ENCODE measurements at places on chromosomes 12 and 14.
A peak's percentile ranks its signal among the peaks of the same experiment; 100 is the strongest.

DNA sequence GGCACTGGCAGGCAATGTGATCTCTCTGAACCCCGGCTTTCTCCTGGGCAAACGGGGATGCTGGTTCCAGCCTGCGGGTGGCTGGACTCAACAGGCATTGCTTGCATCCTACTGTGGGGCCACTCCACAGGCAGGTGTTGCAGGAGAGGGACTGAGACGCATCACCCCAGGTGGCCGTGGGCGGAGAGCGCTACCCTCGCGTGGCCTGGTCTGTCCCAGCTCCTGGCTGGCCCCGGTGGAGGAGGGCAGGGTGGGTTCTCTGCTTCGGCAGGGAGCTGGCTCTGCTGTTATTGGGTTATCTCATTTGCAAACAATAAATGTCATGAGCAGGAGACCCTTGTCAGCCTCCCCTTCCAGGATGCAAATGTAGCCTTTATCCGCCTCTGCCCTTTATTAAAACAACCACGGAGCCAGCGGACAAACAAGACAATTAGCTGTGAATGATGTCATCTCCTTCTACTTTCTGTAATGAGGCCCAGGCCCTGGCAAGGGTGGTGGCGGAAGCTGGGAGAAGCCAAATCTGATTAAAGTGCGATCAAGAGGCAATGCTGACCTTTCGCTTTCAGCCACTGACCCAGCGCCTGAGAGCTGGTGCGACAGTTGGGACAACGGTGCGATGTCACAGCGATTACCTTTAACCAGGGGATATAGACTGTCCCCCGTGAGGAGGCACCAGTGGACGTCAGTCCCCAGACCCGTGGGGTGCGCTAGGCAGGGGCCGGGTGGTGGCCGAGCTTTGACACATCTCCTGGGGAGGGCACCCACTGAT lies 161.8 kb downstream of the KIF26A start:
- no peak for DNase-seq

DNA sequence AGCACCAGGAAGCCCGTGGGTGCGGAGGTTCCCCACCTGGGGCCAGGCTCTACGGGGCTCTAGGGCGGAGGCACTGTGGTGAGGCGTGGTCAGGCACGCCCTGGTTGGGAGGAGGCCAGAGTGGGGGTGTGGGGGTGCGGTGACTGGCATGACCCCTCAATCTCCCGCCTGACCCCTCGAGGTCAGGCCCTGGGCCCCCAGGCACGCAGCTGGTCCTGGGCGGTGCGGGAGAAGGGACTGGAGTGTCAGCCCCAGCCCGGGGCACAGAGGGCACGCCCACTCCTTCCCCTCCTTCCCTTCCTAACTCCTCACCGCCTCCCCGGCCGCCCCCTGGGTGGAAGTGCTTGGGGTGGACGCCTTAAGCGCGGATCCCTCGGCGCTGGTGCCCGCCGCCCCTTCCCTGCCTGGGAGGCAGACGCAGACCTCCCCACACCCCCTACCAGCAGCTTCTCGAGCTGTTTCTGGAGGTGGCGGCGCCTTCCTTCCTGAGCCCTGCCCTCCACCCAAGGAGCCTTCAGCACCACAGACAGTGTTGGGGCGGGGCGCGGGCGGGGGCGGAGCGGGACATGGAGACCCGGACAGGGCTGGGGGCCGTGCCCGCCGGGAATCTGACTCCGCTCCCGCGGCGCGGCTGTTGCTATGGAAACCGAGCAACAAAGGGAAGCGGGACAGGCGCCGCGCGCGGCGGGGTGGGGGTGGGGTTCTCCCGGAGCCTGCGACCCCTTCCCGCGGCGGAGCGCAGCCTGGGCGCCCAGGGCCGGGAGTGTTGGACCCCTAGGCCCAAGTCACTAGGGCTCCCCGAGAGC lies 741 bp upstream of the CRIP2 start:
- peak; percentile 82 for DNase-seq

DNA sequence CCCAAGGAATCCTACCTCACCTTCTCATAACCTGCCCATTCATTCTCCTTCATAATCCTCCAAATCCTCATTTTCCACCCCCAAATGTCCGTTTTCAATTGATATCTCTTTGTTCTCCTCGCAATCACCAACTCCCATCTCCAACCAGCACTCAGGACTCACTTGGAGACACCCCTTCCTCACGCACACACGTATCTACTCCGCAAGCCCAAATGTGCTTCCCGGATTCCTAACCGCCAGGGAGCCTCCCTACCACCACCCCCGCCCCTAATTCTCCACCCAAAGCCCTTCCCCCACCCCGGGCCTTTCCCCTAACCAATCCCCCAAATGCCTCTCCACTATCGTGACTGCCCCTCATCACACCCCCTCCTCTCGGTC lies 304 bp downstream of the KCTD10 start:
- DNase-seq = no peak

- no peak for DNase-seq
Observed at GRCh38 chr12:3119756-3120601, 42.8 kb downstream of the TSPAN9 start.

DNA sequence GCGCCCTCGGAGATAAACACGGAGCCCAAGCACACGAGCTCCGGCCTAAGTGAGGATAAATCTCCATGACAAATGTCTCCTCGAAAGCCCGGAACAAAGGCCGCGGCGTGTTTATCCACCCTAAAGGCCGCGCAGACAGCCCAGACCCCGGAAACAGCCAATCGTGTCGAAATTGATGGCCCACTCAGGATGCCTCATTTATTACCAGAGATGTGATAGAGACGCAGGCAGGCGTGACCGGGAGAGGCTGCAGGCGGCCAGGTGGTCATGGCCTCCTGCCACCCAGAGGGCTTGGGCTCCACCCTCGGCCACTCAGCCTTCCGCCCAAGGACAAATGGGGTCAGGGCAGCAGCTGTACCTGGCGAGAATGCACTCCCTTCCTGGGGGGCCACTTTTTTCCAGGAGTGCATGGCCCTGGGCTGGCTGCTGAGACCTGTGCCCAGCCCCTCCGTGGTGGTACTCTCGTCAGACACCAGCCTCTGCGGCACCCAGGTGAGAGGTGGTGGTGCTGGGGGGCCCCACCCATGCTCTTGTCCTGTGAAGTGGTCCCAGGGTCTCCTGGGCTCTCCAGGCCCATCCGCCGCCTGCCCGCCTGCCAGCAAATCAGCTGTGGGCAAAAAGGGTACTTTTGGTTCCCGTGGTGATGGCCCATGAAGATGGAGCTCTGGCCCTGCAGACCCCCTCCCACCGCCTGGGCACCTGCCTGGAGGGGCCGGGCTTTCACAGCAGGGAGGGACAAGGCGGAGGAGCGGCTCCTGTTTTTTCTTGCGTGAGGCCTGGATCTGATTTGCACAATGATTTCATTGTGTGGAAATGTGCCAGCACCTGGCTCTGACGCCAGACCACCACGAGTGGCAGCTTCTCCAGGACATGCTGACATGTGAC lies 211.5 kb upstream of the C14orf180 start:
- peak; percentile 75 for DNase-seq

DNA sequence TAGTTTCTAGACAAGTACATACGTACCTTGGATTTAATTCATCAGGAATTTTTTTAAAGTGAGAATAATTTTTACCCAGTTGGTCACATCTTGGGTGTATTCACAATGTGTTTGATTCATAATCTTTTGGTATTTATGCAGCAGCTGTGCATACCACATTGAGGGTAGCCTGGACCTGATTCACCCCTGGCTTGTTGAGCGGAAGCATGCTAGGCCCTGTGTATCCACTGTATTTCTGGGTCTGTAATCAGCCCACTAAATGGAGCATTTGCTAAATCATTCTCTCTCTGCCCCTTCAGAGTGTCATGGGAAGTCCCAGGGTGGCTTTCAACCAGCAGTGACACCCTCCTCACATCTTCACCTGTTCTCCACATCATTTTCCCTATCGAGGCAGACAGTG lies 203.8 kb upstream of the RGS6 start:
- no peak for DNase-seq

- DNase-seq = no peak
Observed at GRCh38 chr14:76086636-76087035, 65.1 kb upstream of the GPATCH2L start.

- no peak for DNase-seq
Observed at GRCh38 chr12:120466560-120467315, 2.8 kb downstream of the SRSF9 start.

DNA sequence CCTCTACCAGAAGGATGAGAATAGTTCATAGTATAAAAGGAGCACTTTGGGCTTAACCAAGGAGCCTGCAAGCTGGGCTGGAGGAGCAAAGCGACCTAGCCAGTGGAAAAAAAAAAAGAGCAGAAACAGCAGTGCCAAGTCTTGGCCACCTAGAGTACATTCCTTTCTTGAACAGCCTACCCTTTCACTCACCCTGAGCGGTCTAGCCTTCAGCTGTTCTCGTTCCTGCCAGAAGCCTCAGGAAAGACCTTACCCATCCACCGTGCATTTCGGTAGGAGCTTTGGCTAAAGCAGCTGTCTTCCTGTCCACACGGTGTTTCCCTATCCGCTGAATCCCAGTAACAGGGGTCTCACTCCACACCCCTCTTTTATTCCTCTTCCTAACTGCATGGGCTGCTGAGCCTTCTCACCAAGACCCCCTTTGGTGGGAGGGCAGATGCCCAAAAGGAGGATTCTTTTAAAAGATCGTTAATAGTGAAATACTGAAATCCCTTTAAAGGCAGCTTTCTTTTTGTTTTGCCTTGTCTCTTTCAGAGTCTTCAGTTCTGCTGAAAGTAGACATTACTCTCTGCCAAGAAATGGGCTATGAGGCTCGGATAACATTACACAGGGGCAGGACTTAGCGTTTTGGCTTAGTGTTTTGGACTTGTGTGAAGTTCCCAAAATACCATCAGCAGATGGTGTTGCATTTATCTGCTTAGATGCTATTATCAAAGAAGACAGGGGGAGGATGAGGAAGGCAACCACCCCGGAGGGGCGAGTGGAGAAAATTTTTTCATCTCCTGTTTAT lies 88.5 kb upstream of the METAP2 start:
- no peak for DNase-seq

- DNase-seq = no peak
Observed at GRCh38 chr12:49675137-49675536, 32.1 kb downstream of the FMNL3 start.

- DNase-seq = no peak
Observed at GRCh38 chr12:47591795-47592194, 114.0 kb downstream of the RPAP3 start.

DNA sequence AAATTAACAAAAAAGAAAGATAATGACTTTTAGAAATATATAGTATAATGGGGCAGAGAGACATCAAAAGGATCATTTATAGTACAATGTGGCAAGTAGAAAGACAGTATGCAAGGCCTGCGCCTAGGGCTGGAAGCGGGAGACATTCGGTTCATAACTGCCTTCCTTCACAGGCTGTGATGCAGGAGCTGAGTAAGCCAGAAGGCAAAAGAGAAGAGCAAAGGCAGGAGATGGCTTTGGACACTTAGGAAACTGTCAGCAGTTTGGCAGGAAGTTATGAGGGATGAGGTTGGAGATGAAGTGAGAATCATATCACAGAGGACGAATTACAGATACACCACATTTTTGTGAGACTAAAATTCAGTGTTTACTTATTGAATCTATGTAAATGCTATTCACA lies 97.8 kb downstream of the EPS8 start:
- no peak for DNase-seq

- DNase-seq = no peak
Observed at GRCh38 chr14:35678403-35679028, 130.6 kb downstream of the RALGAPA1 start.

- DNase-seq = no peak
Observed at GRCh38 chr14:61108496-61109141, 127.6 kb downstream of the SLC38A6 start.

- DNase-seq = no peak
Observed at GRCh38 chr14:50770586-50770985, 60.4 kb downstream of the NIN start.

DNA sequence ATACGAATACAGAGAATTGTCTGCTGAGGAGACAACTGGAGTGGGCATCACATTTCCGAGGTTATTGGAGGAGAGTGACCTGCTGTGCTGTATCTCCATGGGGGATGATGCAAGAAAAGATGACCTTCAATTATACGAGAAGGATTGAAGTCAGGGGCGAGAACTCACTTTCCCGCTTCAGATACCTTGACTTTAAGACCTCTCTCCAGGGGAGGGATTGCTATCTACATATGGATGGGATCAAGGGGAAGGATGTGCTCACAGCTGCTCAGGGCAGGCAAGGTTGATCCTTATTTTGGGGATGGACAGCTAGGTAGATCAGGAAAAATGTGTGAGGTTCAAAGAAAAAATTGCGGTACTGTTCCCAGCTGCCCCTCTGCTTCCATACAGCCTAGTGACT lies 24.4 kb downstream of the NEUROD4 start:
- DNase-seq = no peak

GRCh38 chr12:29616664-29617406 lies 119.3 kb upstream of the OVCH1 start:
- DNase-seq = no peak

DNA sequence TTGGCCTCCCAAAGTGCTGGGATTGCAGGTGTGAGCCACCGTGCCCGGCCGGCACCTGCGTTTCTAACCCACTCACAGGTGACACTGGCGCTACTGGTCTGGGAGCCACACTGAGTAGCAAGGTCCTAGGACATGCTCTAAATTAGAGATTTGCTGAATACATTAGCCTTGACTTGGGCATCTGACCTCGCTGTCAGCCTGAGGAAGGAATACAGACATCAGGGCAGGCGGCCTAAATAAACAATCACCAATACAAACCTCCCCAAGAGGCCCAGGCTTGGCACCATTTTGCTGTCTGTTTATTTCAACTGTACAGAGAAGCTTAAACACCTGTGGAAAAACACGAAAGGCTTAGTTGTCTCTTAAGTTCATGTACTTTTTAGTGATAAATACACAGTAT lies 27.5 kb downstream of the P2RX4 start:
- no peak for DNase-seq

Measured in NCI-H187 (cell line).